Body of pancreas (tissue), 4 donors: ENCODE measurements at places on chromosomes 13 and 19.
A peak's percentile ranks its signal among the peaks of the same experiment; 100 is the strongest.

DNA sequence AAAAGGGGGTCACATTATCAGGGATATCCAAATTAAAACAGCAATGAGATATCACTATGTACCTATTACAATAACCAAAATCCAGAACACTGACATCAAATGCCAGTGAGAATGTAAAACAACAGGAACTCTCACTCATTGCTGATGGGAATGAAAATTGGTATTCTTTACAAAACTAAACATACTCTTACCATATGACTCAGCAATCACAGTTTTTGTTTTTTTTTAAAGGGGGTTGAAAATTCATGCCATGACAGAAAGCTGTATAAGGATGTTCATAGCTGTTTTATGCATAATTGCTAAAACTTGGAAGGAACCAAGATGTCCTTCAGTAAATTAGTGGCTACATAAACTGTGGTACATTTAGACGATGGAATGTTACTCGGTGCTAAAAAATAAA is 71.6 kb upstream of the SLITRK1 start:
- no peak overlapping the region for H3K4me3 ChIP-seq
- DNase-seq: no peak

DNA sequence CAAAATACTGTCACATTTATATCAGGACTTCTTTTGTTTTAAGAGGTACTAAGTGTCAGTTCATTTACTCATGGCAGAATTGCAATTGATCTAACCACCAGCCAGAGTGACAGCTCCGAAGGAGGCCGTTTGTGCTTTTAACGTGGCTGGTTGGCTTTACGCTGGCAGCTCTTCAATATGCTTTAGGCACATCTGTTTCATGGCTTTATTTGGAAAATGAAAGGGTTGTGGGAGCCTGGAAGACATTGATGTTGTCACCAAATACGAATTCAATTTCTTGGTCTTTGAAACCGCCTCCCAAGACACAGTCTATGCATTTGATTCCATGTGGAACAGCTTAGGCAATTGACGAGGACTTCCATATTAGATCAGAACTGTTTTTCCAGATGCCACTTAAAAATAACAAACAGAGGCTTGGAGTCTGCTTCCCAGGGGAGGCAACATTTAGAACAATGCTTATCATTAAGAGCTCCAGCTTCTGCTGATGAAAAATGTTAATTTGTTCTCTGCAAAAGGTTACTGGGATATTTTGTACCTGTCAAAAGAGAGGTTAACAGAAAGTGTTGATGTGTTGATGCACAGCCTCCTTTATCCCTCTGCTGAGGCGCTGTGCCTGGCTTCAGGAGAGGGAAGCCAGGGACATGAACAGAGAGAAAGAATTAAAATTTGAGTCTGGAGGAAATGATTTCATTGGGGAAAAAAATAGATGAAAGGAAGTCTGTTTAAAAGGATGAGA is 64.0 kb upstream of the TNFRSF19 start:
- no peaks in the 10 kb centered on the region for H3K36me3 ChIP-seq
- H3K4me3 ChIP-seq: no peak overlapping the region
- H3K27me3 ChIP-seq: no peaks in the 10 kb centered on the region
- DNase-seq: no peak

- no peak for DNase-seq
- H3K27me3 ChIP-seq: no peaks in the 10 kb centered on the region
- no peaks in the 10 kb centered on the region for H3K36me3 ChIP-seq
- no peaks in the 10 kb centered on the region for H3K4me1 ChIP-seq
- H3K4me3 ChIP-seq: no peak overlapping the region
These were observed 43.2 kb upstream of the ERICH6B start for GRCh38 chr13:45658586-45659235.

- H3K27me3 ChIP-seq: no peaks in the 10 kb centered on the region
- peak overlapping the region; percentile 25 for H3K27ac ChIP-seq
- DNase-seq: no peak
These were observed 29.8 kb upstream of the FRY start for GRCh38 chr13:32001769-32002168.
